ENCODE measurements at places on chromosomes 1 and 21.

- DNase-seq = no peak
Measured at GRCh38 chr1:16433030-16433429, 4.2 kb downstream of the SPATA21 start.

DNA sequence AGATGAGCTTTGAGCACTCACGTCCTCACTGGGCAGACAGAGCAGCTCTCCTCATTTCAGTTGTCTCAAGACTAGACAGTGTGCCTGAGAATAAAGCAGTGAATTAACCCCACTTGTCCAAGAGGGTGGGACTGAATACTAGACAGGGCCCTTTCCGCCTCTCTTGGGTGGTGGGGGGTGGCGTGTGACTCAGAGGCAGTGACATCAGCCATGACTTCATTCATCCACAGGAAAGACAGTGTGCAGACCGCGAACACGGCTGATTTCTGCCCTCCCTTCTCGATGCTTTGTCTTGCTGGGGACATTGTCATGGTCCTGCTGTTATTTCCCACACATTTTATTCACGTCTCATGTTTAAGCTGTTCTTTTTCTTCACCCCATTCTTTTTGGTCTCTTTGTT, 64.9 kb downstream of the FGGY start:
- DNase-seq = no peak

GRCh38 chr1:94621395-94621794, 79.8 kb upstream of the F3 start:
- no peak for DNase-seq

- DNase-seq = no peak
Measured at GRCh38 chr1:18922319-18922726, 20.0 kb upstream of the ALDH4A1 start.

- DNase-seq = no peak
Measured at GRCh38 chr1:208272713-208273112, 28.5 kb upstream of the PLXNA2 start.
